Activated T-cell treated with anti-CD3 and anti-CD28 coated beads, Interleukin-2, amount 50 U/mL, for 1 hour (primary cell): ENCODE measurements at places on chromosomes 12 and 14.

- no peak for DNase-seq
Measured at GRCh38 chr12:110649341-110649847, 35.5 kb downstream of the TCTN1 start.

DNA sequence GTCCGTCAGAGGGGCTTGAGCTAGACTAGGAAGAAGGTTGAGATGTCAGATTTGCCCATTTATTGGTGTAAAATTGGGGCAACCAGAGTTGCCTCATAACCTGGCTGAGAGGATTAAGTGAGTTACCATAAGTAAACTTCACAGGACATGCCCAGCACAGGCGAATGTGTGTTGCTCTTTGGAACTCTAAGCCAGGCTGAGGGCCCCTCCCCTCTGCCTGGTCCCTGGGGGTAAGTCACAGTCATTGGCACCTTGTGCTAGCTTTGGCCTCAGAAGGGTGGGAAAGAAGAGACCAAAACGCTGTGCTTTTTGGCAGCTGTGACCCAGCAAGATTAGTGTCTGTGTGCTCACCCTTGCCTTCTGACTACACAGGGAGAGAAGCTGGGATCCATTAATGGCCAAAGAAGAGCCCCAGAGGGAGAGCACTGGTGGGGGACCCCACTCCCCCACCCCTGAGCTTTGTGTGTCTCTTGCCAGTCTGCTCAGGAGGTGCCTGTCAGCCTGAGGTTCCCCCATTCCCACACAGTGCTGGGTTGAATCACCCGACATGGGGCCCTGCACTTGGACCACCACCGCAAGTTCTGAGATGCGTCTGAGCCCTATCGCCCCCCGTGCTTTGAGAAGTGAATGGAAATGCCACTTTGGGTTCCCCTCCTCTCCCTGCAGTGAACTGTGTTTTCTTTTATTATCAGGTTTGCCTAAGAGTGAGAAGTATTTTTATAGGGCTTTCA is 74.1 kb downstream of the CACNA1C start:
- DNase-seq, result no peak

DNA sequence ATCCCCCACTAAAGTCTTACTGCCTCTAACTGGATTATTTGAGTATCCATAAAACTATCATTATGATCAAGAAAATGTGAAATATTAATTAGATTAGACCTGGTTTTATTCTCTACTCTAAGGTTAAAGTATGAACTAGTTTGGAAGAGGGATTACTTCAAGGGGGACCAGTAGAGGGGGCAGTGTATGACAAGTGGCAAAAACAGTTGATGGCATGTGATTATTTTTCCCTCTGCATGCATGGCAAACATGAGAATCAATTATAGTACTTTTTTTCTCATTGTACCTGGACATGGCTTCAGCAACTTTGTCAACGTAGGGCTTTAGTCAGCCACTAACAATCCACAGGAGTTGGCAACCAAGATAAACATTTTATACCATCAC is 145.0 kb upstream of the SLC38A2 start:
- no peak for DNase-seq

GRCh38 chr14:65791191-65791981 is 378.9 kb downstream of the FUT8 start:
- no peak for DNase-seq

DNA sequence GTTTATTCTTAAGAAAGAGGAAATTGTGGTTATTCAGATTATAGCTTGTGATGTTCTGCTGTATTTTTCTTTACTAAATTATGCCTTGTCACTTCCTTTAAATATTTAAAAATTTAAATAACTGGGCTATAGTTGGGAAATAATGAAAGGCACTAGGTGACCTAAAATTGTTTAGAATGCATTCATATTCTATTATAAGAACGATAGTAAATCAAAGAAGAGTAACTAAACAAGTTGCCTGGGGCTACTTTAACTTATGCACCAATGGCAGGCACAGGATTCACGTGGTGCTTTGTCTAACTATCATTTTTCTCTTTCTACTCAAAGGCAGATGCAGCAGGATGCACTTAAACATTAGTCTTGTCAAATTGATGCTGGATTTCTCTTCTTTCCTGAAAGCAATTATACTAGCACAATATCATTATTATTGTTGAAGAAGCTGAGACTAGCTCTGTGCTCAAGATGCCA is 190.7 kb upstream of the PPFIA2 start:
- no peak for DNase-seq

GRCh38 chr14:29576927-29577326 is 350.7 kb downstream of the PRKD1 start:
- DNase-seq, result no peak
